ENCODE measurements at places on chromosomes 3 and 15. TPM values are rescaled to one million over a fixed set of nuclear protein-coding genes. Genes with fewer than 3 reads are reported as not detected.

DNA sequence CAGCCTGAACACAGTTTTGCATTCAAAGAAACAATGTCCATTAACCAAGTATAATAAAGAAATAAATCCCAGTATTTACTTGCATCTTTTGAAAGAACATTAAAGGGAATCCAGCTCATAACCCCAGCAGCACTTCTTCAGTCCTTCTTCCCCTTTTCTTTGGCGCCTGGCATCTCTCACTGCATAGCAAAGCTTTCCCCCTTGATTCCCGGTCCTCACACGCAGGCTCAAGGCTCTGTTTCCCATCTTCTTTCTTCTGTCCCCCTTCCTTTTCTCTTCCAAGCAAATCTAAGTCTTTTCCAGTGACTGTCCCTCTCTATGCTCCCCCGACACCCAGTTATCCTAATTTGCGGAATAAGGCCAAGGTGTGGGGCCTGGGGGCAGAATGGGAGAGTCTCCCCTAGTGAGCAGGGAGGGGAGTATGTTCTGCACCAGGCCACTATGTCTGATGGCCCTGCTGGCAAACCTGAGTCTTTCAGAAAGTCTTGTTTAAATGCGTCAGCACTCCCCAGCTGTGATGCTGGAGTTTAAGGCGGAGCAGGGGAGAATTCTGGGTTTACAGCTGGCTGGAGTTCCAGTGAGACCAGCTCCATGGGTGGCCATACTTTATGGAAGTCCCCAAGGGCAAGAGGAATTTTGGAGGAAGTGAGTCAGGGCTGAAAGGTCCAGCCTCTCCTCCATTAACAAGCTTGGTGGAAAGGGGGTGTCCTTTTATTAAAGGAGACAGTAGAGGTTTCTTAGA is 42.1 kb downstream of the GOLGA6A start:
- ATAC-seq = no peak

Gene TEX55
- total RNA-seq = not detected

Gene SH2D7
- not detected for total RNA-seq

DNA sequence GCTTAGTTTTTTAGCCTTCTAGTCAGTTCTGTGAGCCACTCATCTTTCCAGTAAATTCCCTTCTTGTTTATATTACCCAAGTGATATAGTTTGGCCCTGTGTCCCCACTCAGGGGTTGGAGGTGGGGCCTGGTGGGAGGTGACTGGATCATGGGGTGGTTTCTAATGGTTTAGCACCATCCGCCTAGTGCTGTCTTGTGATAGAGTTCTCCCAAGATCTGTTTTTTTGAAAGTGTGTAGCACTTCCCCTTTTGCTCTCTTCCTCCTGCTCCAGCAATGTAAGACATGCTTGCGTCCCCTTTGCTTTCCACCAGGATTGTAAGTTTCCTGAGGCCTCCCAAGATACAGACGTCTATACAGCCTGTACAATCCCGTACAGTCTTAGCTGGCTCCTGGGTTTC is 53.7 kb upstream of the INO80 start:
- no peak for ATAC-seq

DNA sequence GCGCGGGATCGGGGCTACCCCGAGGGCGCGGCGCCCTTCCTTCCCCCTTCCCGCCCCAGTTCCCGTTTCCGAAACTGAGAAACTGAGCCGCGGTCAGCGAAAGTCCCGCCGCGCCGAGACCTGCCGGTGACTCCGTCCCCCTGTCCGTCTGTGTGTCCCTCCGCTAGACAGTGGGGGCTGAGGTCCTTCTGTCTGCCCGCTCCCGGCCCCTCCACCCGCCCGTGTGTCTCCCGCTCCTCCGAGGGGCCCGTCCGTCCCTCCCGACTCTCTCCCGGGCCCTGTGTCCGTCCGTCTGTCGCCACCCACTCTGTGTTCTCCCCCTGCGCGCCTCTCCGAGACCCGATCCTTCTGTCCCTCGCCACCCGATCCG is 426 bp downstream of the PRKCD start:
- peak; percentile 2 for ATAC-seq

- peak; percentile 66 for ATAC-seq
Measured at GRCh38 chr3:158713094-158713499, 19.2 kb downstream of the RARRES1 start.

Gene UBL7
- 38.0 TPM for total RNA-seq

Gene FSIP1
- total RNA-seq = 0.34 TPM

Measured in activated T-helper 17 cell treated with anti-CD3 and anti-CD28 coated beads, Interleukin-2, amount 50 U/mL, for 72 hours (primary cell).